Epithelial cell of proximal tubule (primary cell): ENCODE measurements at places on chromosomes 5 and 9. TPM values are rescaled to one million over a fixed set of nuclear protein-coding genes. Genes with fewer than 3 reads are reported as not detected.

ITK gene
- 0.29 TPM in 1 of 2 replicates, not detected in the other for total RNA-seq

SOX30 gene
- 0.23 TPM in 1 of 2 replicates, not detected in the other for total RNA-seq

SLC30A5 gene
- 31.2 and 53.5 TPM in 2 replicates for total RNA-seq

DNA sequence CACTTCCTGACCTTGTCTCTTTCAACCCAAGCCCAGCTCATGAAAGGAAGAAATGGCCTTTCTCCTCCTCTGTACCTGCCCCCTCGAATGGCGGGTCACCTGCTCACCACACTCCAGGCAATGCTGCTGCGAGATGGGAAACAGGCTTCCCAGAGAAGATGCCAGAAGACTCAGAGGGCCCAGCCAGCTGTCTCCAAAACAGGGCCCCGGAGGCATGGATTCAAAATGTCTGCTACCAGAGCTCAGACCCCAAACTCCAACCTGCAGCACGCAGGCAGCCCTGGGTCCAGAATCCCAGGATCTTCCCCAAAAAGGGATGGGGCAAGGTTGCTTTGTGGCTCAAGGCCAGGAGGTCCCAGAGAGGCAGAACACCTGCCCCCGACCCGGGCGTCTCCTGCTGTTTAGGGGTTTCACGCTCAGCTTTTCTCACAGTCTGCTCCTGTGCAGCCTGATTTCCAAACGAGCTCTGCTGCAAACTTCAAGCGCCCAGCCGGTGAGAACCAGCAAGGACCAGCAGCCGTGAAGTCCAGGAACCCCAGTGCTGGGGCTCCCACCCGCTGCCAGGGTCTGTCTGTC, 42.5 kb downstream of the VAV2 start:
- no peak for DNase-seq

DNA sequence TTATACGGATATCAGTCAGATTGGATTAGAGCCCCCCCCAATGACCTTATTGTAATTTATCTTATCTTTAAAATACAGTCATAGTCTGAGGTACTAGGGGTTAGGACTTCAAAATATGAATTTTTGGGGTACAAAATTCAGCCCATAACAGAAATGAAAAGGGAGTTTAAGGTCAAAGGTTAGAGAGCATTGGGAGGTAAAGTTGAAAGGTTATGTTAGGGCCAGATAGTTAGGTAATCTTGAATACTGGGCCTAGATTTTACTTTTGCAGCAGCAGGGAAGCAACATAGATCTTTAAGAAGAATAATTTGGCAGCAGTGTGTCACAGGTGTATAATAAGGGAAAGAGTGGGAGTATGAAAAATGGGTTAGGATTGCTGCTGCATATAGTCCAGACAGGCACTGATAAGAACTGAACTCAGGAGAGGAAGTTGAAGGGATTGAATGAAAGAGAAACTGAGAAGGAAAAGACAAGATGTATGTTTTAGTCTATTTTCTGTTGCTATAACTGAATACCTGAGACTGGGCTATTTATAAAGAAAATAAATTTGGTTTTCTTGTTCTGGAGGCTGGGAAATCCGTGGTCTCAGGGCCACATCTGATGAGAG, 10.7 kb upstream of the GCNT4 start:
- DNase-seq = no peak

GRCh38 chr9:109831998-109832658, 52.1 kb downstream of the PALM2AKAP2 start:
- DNase-seq = no peak

DNA sequence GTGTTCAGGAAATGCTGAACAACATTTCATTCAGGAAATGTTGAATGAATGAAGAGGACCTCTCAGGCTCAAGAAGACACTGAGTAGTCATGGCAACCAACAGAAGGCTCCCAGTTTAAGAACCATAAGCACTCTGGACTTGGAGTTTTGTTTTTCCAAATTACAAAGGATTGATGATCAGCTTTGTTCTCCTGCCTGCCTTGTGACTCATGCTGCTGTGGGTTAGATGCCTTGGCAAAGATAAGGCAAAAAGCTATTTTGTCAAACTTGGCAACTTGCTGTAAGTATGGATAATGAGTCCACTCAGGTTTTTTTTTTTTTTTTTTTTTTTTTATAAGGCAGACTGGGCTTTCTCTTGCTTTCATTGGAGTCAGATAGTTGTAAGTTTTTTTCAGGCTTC, 365.0 kb downstream of the TMEM232 start:
- DNase-seq = no peak

GRCh38 chr9:33924978-33925797, 108.2 kb downstream of the UBE2R2 start:
- DNase-seq = no peak

- DNase-seq = no peak
Measured at GRCh38 chr9:9556865-9557803, 1055.7 kb downstream of the PTPRD start.

DNA sequence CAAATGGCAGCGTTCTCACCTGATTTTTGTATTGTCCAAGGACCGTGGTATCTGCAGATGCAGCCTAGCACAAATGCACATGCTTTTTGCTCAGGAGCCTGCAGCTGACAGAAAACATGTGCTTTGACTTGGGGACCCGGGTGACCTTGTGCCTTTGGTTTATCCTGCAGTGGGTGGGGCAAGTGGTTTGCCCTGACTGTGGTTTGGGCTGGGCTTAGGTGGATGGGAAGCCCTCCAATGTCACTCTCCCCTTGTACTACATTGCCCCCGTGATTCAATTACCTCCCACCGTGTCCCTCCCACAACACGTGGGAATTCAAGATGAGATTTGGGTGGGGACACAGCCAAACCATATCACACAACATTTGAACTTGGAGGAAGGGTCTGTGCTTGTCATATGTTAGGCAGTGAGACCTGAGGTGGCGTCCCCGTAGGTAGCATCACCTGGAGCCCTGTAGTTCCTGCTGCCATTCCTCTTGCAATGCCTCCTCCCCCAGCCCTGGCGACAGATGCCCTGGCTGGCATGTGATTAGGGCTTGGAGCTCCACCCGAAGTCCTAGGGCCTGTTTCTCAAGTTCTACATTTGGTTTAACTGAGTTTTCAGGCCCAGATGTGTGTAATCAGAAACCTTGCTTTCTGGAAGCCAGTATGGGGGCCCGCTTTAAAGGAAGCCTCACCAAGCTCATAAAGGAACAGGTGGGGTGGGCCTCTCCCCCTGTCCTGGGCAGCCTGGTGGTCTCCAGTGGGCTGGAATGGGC, 2.1 kb downstream of the ANKRD33B start:
- DNase-seq = no peak

DNA sequence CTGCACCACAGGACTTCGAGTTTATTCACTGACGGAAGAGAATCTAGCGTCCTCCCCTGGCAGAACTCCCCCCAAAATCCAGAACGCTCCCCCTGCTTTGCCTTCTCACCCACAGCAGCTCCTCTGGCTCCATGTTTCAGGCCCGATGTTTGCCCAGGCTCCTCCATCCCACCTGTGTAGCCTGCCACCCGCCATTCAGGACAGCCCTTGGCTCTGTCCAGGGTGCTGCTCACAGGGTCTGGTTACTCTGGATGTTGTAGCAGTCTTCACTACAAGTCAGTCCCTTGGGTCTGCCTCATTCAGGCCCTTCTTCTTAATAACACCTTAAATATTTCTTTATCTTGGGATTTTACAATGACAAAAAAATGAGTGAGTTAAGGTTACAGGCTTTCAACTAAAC, 41.3 kb upstream of the SV2C start:
- no peak for DNase-seq

DNA sequence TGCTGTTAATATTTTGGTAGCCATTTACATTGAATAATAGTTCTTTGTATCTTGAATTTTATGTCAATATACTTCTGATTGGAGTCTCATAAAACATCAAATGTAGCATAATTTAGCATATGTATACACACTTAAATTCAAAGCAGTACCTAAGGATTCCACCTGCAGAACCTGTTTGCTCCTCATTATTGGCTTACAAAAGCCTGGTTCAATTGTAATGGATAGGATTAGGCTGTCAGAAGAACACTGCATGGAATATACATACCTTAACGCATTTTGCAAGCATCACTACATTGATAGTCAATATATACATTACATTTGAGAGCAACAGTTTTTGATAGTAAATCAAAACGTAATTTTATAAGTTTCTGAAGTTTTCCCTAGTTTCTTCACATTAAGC, 711.3 kb upstream of the COX7C start:
- no peak for DNase-seq

GRCh38 chr9:138043411-138044345, 166.1 kb downstream of the CACNA1B start:
- no peak for DNase-seq

DNA sequence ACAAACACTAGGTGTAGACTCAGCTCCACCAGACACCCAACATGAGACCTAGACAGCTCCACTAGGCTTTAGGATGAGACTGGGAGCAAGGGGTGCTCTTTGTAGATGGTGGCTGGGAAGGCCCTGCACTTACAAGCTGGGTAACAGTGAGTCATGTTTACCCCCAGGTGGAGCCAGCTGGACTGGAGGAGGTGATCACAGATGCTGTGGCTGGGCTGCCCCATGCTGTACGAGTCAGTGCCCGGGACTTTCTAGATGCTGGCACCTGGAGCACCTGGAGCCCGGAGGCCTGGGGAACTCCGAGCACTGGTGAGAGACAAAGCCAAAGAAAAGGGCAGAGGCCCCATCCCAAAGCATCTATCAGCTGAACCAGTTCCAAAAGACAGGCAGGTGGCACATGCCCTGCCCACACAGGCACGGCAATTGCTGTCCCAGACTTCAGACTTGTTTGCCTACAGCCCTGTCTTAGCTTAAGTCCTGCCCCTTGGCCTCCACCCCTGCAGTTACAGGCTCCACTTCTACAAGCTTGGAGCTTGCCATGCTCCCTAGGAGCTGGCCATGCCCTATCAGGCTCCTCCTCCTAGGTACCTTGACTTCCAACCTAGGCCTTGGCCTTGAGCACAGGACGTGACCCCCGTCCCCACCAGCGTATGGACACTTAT, 2.7 kb downstream of the CCL27 start:
- no peak for DNase-seq

DNA sequence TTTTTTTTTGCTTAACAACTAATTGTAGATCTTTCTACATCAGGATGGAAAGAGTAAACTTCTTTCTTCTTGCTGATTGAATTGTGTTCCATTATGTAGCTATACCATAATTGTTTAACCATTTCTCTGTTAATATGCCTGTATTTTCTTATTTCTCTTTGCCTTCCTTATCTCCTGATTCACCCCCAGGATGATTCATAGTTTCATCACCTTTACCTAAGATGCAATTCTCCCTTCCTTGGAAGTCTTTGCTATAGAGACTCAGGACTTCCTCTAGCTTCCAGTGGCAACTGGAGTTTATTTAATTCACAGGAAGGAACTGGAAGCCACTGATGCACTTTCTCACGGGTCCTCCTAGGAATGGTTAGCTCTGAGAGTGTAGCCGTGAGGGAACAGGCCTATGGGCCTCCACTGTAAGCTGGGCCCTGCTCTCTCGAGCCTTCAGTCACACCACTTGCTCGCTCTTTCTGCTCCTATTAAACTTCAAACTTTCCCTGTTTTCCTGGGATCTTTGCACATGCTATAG, 83.1 kb downstream of the FGF1 start:
- DNase-seq = no peak

DNA sequence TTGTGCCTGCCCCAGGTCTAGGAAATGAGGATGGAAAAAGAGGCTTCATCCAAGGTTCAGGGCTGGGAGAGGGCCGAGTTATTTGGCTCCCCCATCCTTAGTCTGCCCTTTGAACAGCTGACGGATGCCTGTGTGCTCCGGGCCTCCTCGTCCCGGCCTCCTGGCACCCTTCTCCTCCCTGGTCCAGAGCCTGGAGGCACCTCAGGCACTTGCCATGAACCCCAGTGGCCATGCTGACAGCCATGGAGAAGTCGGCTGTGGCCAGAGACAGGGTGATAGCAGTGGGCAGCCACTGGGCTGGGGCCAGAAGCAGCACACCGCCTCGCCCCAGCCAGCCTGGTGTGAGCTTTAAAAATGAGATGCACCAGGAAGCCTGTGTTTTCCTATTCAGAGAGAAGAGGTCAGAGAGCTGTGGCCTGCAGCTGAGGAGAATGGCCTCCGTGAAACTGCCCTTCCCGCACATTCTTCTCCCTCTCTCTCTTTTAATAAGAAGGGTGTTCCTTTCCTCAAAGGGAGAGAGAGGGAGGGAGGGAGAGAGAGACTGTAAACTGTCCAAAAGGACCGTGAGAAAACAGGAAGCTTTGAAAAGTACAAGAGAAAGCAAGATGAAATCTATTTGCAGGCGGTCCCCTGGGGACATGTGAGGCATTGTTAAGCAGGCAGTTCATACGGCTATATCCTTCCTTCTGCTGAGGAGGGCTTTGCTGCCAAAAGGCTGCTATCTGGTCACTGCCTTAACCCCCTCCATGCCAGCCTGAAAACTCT, 55.3 kb downstream of the ZNF366 start:
- DNase-seq = no peak

- DNase-seq = no peak
Measured at GRCh38 chr9:4048441-4048840, 251.4 kb downstream of the GLIS3 start.

DNA sequence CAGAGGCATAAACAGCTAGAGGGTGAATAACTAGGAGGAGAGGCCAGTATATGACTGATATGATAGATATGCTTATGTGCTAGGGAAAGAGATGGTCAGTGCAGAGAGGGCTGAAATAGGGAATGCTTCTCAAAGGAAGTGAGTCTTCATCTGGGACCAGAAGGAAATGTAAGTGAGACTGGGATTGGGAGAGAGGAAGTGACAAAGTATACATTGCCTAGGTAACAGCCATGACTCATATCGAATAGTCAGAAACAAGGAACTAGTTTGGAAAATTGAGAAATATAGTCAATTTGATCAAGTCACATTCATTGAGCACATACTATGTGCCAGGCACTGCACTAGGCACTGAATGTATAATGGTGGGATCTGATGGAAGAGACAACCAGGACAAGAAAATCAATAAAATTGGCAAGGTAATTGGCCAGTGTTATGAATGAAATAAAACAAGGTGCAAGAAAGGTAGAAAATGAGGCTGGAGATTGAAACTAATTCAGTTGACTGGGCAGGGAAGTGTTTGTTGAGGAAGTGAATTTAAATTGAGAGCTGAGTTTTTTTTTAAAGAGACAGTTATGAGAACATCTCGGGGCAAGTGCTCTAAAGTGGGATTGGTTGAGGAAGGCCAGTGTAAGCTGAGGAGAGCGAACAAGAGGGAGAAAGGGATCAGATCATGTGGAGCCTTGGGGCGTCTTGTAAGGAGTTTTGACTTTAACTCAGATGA, 4.3 kb downstream of the ERAP2 start:
- DNase-seq = no peak

DNA sequence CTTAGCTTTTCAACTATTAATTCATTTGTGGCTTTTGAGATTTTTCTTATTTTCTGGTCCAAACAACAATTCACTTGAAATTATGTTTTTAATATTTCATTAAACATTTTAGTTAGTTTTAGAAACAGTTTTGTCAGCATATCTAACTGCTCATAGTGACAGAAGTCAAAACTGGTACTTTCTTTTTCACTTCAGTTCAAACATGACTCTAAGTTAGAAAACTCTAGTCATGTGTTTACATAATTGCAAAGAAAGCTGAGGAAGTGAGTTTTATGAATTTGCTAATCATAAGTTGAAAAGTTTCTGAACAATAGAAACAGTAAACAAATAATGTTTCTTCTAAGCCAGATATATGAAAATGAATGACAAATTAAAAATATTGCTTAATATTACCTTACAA, 1931.0 kb downstream of the EFNA5 start:
- DNase-seq = no peak
